Stimulated activated CD4-positive, alpha-beta T cell treated with anti-CD3 and anti-CD28 coated beads, Interleukin-15, amount 100 ng/mL, for 48 hours (primary cell): ENCODE measurements at places on chromosomes 4 and X.

- no peak for DNase-seq
Measured at GRCh38 chr4:169106696-169107229, 96.7 kb upstream of the CBR4 start.

- no peak for DNase-seq
Measured at GRCh38 chr4:170030121-170030520, 3.9 kb upstream of the MFAP3L start.

- no peak for DNase-seq
Measured at GRCh38 chr4:183130328-183131155, 31.5 kb downstream of the WWC2 start.

GRCh38 chrX:41491267-41492004, 44.3 kb downstream of the NYX start:
- no peak for DNase-seq

GRCh38 chr4:137956256-137956655, 285.9 kb downstream of the SLC7A11 start:
- DNase-seq, result no peak

DNA sequence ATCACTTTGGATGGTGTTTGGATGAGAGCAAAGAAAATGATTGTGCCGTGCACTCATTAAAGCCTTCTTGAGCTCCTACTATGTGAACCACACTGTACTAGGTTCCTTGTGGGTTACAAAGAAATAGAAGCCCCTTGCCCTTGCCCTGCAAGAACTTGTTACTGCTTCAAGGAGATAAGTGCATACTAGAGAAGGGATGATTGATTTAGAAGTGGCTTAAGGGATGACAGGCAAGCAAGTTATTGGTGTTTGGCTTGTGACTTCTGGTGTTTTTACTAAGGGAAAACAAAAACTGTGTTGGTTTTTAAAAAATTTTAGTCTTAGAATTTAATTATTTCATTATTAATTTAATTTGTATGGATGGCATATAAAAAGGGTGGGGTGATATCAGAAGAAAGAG, 67.4 kb downstream of the IL21 start:
- DNase-seq, result no peak

GRCh38 chrX:66633541-66633940, 5.3 kb downstream of the EDA2R start:
- DNase-seq, result no peak

DNA sequence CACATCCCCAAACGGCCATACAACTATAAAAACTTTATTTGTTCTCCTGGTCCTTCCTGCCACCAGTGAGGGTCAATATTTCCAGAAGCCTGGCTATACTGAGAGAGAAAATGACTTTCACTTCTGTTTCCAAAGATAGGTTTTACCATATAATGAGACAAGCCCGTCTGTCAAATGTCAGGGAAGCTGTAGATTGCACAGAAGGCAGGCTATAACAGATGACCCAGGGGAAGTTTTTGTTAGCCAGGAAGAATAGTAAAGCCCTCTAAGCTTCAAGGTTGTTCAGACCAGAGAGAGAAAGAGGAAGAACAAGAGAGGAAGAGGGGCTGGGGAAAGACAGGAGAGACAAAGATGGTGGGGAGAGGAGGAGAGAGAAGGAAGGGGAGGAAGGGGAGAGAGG, 217.5 kb downstream of the GBA3 start:
- DNase-seq, result no peak

GRCh38 chr4:112328734-112329130, 31.6 kb downstream of the ALPK1 start:
- no peak for DNase-seq

GRCh38 chrX:22365460-22365859, 92.7 kb downstream of the CBLL2 start:
- DNase-seq, result no peak

DNA sequence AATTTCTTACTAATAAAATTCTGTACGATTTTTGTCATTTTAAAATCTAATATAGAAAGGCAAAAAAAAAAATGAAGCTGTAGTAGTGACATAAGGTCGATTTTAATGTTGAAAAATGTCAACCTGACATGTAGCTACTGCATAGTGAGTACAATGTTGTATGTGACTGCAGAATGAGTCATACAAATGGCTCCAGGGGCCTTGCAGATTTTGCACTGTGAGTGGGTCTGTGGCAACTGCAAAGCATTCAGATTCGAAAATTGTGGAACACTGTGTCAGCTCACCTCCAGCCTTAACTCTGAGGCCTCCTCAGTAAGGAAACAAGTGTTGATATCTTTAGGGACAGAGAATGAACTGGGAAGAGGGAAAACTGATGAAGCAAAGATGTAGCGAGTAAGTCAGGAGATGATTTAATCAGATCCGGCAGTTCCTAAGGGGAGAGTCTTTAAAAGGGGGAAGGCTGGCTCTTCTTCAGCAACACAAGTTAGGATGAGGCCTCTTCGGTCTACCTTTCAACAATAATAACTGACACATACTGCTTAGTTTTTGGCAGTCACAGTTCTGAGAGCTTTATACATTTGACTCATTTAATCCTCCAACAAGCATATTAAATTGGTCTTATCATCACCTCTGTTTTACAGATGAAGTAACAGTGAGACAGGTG, 24.9 kb downstream of the TKTL2 start:
- DNase-seq, result no peak

GRCh38 chr4:94489098-94489497, 37.4 kb downstream of the PDLIM5 start:
- DNase-seq, result no peak

- DNase-seq, result no peak
Measured at GRCh38 chr4:76208005-76208765, 5.4 kb downstream of the SCARB2 start.
